ENCODE measurements at places on chromosomes 13 and 19.

GRCh38 chr13:102441085-102441484, 39.2 kb upstream of the FGF14 start:
- no peak for DNase-seq

GRCh38 chr13:20819715-20820114, 46.0 kb upstream of the EEF1AKMT1 start:
- no peak for DNase-seq

- no peak for DNase-seq
These were observed 535.9 kb downstream of the GPC5 start for GRCh38 chr13:91934354-91934753.

DNA sequence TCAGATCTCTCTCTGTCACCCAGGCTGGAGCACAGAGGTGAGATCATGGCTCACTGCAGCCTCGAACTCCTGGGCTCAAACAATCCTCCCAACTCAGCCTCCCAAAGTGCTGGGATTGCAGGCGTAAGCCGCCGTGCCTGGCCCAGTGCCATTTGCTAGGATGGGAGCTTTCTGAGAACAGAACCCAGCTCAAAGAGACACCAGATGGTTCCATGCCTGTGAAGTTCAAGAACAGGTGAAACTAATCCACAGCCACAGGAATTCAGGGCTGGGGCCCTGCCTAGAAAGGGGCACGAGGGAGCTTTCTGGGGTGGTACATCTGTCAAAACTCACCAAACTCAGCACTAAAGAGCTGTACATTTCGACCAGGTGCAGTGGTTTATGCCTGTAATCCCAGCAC, 4.2 kb downstream of the SLC7A9 start:
- DNase-seq = no peak

GRCh38 chr19:6861683-6862286, 25.6 kb upstream of the ADGRE1 start:
- DNase-seq = no peak

DNA sequence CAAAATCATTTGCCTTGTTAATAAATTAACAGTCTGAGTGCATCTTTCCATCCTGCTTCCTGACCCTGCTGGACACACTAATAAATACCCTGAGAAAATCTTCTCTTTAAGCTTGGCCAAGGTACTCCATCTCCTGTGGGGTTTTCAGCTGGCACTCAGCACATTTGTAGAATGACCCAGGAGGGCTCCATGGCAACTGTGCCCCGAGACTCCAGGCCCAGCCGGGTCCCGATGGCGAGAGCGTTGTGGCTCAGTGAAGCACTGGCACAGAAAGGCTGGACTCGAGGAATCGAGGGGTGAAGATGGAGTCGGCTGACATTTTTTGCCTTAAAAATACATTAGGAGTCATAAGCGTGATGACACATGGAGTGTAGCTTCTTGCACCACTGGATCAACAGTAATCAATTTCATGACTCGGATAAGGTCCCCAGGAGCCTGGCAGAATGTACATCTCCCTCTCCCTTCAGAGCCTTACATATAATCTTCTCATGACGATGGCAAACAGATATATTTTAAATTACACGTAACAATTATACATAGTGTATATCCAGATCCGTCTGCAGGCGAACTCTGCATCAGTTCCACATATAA, 85.4 kb downstream of the SLC7A1 start:
- no peak for DNase-seq

- DNase-seq = no peak
These were observed 33.6 kb downstream of the ELF1 start for GRCh38 chr13:40985381-40986100.

DNA sequence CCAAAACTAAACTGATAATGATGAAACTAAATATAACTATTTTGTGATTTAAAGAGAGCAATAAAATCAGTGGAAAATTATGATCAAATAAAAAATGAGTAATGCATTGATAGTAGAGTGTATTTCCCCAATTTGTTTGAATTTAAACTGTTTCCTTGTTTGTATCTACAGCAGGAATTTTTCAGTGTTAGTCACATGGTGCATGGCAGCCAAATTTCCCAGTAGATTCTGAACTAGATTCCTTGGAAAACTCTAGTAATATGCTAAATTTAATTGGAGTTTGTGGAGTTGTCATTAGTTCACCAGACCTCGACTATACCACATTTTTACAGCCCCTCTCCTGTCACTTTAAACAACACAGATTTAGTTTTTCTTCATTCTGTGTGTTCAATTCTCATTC, 156.2 kb downstream of the PCCA start:
- DNase-seq = no peak

DNA sequence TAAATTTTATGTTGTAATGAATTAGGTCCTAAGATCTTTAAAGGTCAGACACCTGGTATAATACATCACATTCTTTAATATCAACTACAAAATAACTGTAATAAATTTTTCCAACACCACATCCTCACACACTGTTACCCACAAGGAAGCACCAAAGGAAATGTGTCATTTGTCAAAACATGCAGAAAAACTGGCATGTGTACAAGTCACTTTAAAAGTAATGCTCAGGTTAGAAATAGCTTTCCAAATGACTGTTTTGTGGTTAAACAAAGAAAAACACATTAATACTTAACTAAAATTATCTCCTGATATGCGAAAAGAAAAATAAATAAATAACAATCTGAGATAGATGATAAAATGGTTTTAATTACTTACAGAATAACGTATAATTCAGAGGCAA, 74.7 kb downstream of the MZT1 start:
- DNase-seq = no peak

All from endodermal cell (in vitro differentiated cells).